ENCODE measurements at places on chromosomes 2 and 18.

GRCh38 chr2:23588106-23588505 lies 203.1 kb downstream of the KLHL29 start:
- DNase-seq: no peak

GRCh38 chr2:49108851-49109250 lies 45.5 kb downstream of the FSHR start:
- DNase-seq: no peak

DNA sequence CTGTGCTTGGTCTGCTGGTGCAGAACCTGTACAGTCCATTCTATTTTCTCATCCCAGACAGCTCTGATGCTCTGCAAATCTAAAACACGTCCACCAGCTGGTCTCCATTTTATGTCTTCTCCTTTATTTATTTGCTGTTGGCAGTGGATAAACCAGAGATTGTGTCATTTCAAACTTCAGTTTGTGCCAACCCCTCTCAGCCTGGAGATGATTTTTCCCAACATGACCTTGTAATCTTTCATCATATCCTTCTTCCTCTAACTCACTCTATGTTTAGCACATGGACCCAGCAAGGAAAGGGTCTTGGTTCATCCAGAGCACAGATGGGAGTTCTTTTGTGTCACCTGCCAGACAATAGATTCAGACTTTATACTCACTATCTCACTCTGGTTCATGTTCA lies 273.2 kb downstream of the MTX2 start:
- no peak for DNase-seq

DNA sequence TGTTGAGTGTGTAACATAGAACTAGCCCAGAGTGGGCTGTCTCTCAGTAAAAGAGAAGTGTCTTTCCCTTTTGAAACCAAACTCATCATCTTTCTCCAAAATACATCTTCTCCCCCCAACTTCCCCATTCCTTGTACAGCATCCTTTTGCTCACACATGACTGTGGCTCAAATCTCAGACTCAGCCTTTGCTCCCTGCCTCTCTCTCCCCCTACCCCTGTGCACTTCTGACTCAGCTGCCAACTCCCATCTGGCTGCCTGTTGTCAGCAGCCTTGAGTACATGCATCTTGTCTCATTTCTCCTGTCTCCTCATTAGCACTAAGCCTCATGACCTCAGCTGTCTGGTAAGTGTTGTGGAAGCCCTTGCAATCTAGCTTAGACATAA lies 18.1 kb upstream of the MGAT4A start:
- DNase-seq: no peak

DNA sequence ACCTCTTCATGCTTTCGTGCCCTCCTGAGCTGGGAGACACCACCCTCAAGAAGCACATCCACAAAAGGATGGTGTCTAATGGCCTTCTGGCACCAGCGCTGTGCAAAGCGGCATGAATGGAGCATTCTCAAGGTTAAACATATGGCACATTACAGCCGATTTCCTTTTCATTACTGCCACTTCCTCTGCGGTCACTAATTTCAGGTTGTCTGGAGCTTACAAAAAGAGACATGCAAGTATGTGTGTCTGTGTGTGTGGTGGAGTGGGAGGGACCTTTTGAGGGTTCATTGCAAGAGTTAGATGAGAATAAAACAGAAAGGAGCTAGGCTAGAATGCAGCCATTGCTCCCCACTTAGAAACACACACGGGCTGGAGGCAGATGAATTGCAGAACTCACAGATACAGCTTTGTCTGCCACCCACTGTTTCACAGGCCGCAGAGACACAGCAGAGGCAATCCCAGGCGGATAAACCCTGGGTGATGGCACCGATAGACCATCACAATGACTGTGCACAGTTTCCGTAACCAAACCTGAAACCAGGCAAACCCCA lies 76.0 kb downstream of the TGIF1 start:
- no peak for DNase-seq

DNA sequence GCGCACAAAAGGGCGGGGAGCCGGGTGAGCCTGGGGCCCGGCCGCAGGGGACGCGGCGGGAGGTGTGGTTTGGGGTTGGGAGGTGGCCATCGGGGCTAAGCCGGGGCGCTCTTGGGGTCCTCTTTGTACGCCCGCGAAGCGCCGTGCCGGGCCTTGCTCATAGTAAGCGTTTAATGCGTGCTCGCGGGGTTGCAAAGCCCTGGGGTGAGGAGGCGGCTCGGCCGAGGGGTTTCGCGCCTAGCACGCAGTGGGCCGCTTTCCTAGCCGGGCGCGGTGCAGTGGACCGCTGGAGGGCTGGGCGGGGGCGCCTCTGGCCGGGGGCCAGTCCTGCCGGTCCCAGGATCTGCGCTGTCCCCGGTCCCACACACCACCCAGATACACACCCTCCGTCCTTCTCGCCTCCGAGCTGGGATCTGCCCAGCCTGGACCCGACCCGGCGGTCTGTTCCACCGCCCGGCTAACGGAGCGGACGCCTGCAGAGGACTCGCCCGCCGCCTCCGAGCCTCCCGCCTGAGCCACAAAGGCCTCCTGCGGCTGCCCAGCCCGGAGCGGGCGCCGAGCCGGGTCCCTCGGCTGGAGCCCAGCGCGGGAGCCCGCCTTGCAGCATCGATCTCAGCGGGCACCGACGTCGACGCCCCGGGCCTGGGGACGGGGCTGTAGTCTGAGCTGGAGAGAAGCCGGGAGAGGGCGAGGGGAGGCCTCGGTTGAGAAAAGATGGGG lies 564 bp downstream of the DPYSL5 start:
- DNase-seq: peak; percentile 81

- no peak for DNase-seq
These were observed 475.6 kb downstream of the TDRD15 start for GRCh38 chr2:21599417-21599816.

DNA sequence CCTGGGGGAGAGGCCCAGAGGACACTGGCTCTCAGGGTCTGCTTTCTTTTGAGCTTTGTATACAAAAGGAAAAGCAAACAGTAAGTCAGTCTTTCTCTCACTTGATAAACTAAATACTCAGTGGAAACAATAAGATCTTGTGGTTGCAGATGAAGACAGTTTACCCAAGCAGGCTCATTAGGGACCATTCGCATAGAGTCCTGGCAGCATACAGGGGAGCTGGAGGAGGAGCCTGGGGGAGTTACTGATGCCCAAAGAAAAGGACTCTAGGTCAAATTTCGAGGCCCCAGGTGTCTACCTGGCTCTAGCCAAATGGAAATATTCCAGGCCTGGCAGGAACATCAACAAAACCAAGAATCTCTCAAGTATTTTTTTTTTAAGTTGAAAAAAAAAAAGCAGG lies 225.3 kb downstream of the CNTNAP5 start:
- no peak for DNase-seq

- no peak for DNase-seq
These were observed 73.0 kb upstream of the AFF3 start for GRCh38 chr2:100215371-100215770.

DNA sequence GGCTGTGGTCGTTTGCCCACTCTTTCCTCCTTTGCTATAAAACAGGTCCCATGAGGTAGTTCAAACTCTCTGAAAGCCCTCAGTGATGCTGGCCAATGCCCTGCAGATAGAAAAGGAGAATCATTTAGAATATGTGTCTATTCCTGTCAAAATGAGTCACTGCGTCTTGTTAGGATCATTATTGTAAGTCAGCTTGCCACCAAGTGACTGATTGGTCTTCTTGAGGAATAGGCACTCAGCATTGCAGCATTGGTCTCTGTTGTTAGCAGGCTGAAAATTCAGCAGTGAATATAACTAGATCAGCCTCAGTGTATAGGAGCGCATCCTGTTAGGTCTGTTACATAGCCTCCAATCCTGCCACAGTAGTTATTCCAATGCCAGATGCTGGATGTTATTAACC lies 28.9 kb downstream of the PRKRA start:
- no peak for DNase-seq

DNA sequence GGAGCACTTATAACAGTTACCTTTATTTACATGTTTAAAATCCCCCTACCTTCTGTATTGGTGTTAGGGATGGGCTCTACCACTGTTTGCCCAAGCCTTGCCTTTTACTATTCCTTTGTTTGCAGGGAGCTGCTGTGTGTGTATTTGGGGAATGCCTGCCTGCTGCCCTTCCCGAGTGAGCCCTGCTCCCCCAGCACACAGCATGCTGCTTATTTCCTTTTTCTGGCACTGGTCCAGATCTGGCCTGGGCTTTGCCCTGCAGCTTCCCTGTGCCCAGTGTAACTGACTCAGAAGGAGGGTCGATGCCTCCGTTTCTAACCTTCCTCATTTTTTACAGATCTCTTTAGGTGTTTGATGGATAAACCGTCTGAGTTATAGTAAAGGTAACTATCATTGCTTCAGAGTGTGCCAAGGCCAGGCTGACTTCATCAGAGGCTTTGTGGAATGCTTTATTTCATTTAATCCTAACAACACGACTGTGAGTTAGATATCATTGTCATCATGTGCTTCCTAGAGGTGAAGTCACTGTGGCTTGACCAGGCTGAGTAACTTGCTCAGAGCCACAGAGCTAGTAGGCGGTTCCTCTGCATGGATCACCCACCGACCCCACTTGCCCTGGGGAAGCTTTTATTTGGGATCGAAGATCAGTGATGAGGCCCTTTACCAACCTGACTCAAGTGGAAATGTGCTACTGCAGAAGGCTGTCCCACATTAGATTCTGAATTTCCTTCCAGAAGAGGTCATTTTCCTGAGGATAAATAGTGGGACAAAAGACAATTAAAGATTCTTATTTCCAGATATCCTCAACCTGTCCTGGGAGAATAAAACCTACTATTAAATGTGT lies 238.8 kb downstream of the ZNF407 start:
- DNase-seq: peak; percentile 20

GRCh38 chr2:7900593-7900992 lies 781.3 kb upstream of the ID2 start:
- no peak for DNase-seq

GRCh38 chr2:33242845-33243244 lies 233.6 kb upstream of the RASGRP3 start:
- no peak for DNase-seq

- DNase-seq: no peak
These were observed 26.0 kb upstream of the FOSL2 start for GRCh38 chr2:28366496-28367282.

- no peak for DNase-seq
These were observed 42.0 kb downstream of the ZEB2 start for GRCh38 chr2:144477957-144478311.

Measured in neural progenitor cell (in vitro differentiated cells).